ENCODE measurements at places on chromosomes 16 and 17.

GRCh38 chr17:44334727-44335126 lies 10.1 kb upstream of the SLC25A39 start:
- DNase-seq: no peak

DNA sequence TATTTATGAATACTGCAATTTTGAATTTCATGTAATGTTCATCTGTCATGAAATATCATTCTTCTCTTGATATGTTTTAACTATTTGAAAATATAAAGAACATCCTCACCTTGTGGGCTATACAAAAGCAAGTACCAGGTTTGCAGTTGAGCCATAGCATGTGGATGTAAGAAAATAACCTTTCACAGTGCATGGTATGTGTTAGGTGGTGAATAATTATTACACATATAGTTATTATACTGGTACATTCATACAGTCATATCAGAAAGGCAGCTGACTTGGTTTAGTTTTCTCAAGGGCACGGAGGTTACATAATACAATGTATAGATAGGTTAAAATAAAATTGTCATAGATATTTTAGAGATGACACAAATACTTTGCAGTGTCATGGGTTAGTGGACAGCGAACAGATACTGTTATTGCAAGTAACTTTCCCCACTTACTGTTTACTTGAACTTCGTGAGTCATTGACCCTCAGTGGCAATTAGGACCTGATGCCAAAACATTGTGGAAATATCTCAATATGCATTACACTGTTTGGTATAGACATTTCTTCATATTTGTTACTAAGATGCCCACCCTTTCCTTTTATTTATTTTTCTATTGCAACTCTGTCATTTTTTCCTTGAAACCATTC lies 445.4 kb upstream of the GOT2 start:
- no peak for DNase-seq

DNA sequence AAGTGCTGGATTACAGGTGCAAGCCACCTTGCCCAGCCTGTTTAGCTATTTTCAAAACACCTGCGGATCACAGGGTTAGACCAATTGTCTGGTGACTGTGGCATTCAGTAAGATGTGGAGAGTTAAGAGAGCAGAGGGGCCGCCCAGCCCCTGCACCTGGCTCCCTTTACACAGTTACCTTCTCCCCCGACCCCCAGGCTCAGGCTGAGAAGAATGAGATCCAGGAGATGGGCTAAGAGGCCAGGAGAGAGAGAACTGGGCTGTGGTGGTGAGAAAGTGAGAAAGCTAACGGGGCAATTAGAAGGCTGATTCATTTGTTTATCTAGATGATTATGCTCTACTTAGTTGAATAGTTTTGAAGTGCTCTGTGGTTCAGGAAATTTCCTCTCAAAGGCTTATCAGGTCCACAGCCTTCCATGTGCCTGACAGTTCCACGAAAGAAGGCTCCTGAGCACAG lies 67.8 kb upstream of the AXIN2 start:
- DNase-seq: peak; percentile 55

DNA sequence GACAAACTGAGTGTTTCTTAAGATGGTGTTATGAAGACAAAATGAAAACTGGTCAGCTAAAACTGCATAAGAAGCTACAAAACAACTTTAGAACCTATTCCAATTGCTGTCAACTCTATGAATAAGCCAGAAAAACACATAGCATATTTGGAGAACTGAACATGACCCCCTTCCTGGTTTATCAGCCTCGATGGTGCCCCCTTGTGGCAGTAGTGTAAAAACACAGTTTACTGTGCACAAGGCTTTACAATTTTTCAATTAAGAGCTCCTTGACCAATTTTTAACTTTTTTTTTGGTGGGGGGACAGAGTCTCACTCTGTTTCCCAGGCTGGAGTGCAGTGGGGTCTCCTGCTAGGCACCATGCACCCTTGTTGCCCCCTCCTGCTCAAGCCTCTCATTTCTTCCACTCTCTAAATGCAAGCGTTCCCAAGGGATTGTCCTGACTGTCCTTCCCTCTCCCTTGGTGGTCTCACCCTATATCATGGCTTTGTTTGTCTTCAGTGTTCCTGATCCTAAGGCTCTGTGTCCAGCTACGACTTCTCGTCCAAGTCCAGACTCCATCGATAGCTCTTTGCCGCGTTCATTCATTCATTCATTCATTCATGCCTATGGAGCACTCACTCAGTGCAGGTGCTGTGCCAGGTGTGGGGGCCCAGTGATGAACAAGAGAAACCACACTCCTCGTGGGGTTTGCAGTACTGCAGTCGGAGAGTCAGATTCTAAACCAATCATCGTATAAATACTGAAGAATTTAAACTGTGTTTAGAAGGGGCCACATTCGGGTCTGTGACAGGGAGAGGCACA lies 7.5 kb downstream of the EIF1 start:
- peak; percentile 57 for DNase-seq

DNA sequence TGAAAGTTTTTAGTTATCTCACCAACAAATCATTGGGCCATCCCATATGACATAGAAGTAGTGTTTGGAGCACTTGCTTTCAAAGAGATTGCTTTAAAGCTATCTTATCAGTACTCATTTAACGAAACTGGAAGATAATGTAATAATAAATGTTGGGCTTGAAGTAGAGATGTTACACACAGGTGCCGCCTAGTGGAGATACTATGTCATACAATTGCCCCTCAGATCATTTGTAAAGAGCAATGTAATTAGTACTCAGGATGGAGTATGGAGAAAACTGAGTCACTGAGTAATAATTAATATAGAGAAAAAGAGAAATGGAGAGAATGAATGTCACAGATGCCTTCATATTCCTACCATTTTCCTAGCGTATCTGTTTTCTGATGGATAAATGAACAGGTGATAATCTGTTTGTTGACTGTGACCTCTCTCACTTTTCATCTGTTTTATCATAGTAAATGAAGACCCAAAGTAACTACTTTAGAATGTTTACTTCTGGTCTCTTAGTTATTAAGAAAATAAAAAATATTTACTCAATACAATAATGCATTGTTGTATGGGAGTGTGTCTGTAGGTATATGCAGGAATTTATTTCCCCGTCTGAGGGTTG lies 80.4 kb downstream of the EFCAB5 start:
- DNase-seq: peak; percentile 57

DNA sequence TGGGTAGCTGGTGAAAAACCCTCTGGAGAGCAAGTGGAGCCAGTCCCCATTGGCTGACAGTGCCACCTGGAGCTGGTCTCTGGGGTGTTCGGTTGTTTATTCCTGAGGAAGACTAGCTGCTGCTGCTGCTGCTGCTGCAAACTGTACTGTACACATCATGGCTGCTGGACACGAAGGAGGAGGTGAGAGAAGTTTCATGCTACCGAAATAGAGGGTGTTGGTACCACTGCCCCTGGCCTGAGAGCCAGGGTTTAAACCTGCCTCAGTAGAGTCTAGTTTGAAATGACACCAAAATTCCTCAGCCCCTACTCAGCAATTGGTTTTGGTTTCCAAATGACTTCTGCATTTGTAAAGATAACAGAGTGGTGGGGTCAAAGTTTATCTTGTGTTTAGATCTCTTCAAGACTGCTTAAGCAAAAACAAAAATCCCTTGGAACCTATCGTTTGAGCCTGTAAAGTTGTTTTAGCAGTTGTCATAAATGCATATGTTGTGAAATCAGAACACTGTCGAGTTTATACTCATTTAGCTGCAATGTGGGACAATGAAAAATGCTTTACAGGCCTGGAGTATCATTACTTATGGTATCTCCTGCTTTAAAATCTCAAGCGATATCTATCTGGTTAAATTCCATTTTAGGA lies 40.8 kb downstream of the CYB5B start:
- DNase-seq: no peak

GRCh38 chr17:68435876-68436842 lies 21.1 kb downstream of the WIPI1 start:
- DNase-seq: peak; percentile 61

GRCh38 chr17:81651692-81652091 lies 4.7 kb downstream of the PDE6G start:
- no peak for DNase-seq

DNA sequence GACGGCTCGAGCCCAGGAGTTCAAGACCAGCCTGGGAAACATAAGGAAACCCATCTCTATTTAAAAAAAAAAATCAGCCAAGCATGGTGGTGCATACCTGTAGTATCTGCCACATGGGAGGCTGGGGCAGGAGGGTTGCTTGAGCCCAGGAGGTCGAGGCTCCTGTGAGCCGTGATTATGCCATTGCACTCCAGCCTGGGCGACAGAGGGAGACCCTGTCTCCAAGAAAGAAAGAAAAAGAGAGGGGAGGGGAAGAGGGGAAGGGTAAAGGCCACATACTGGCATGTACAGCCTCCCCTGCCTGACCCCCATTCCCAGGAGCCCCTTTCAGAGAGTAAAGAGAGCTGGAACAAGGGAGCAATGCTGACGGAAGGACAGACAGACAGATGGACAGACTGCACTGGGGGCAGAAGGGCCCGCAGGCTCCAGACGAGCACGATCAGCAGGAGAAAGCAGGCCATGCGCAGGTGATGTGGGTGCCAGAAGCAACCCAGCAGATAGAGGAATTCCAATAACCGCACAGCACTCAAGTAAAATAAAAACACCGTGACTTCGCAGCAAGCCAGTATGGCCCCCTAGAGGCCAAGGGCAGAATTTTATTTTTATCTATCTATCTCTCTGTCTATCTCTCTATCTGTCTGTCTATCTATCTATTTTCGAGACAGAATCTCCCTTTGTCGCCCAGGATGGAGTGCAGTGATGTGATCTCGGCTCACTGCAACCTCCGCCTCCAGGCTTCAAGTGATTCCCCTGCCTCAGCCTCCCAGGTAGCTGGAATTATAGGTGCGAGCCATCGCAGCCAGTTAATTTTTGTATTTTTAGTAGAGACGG lies 27.1 kb upstream of the SNN start:
- DNase-seq: peak; percentile 55

DNA sequence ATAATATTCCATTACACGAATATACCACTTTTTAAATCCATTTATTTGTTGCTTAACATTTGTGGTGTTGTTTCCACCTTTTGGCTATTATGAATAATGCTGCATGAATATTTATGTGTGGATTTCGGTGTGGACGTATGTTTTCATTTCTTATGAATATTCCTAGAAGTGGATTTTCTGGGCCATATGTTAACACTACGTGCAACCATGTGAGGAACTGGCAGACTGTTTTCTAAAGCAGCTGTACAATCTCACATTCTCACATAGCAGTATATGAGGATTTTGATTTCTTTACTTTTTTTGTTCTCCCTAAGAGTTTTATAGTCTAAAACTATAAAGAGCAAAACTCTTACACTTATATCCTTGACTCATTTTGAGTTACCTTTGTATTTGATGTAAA lies 143.4 kb downstream of the MAP2K4 start:
- no peak for DNase-seq

GRCh38 chr17:66942451-66943264 lies 21.8 kb upstream of the CACNG4 start:
- no peak for DNase-seq

Data from NCI-H1105 treated with DMSO at 0.1 percent for 48 hours (cell line).